ENCODE measurements at places on chromosomes 3 and 15. TPM values are rescaled to one million over a fixed set of nuclear protein-coding genes. Genes with fewer than 3 reads are reported as not detected.

Gene NAA50
- total RNA-seq, result 75.0 TPM

DNA sequence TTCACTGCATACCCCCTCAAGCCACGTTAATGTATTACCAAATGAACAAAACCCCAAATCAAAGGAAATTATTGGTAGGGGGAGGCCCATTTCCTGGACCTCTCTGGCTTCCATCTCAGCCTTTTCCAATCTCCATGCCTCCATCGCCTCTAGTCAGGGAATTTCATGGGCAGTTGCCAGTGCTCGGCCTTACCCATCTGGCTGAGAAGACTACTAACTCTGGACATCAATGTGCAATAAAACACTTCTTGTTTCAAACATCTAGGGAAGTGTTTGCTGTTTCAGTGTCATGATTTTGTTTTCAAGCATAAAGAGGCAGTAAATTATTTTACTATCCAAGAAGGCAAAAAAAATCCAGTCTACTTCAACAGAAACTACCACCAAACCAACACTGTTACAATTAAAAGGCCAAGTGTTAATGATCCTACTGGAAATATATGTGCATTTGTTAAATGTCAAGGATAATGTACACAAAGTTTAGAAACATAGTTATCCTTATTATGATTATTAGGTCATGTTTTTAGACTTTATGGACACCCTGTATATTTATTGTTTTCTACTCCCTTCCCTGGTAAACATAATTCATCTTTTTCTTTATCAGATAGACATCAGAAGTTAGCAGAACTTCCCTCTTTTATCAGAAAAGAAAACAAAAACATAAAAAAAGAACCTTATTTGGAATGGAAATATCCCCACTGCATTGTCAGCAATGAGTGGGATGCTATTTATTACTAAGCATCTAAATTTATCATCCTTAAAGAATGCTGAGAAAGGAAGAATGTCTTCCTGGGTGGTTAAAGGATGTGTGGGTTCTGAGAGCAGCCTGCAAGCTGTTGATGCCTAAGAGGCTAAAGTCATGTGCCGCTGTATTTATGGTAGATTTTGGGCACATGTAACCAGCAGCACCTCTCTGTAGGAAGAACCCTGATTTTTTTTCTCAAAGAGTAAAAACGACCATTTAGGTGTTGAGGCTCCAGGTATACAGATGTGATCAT lies 15.2 kb downstream of the LDHAL6B start:
- no peak for DNase-seq

GRCh38 chr3:25508901-25509300 lies 80.8 kb downstream of the RARB start:
- DNase-seq, result no peak

DNA sequence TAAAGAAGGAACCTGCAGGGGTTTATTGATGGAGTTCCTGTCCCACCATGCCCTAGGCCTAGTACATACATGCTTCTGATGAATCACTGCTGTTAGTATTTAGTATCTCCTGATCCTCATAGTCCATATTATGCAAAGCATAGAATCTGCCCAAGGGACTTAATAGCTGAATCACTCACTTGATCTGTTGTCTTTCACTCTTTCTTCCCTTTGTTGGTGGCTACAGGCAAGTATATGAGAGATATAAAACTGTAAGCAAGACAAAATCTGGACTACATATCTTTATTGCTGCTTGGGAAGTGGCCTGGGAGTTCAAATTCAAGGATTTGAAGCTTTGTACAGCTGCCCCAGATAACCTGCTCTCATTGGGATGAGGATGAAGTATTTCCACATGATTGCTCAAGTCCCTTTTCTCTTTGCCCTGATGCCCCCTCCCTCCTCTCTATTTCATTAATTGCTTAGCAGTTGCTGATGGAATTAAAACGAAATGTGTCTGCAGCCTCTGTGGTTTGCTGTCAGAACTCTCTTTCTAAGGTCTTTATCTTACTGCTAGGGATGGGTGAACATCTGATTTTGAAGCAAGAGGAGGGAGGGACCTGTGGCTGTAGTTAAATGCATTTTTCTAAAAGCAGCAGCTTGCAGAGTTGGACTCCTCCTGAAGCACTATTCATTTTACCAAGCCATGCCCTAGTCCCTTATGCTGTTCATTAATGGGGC lies 114.1 kb downstream of the ZNF609 start:
- DNase-seq, result no peak

DNA sequence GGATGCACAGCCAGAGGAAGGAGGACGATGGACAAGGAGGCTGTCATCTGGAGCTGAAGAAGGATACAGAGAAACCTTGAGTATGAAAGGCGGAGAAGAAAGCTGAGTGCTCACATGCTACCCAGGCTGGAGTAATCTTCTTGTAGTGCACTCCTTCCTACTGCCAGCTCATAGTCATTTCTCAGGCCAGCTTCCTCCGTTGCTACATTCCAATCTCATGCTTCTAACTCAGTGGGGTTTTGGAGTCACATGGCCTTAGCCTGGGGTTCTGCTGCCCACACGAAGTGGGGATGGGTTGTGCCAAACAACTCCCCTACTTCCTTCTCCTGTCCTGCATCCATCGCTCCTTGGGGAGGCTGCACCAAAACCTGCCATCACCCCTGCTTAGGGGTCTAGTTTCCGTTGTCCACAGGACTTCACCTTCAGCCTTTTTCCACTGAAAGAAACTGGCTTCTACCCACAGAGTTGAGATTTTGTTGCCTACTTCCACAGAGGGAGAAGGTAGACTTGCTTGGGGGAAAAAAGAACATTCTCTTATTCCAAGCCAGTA lies 239.9 kb downstream of the EPHB1 start:
- DNase-seq, result no peak

Gene HDGFL3
- total RNA-seq, result 38.0 TPM

DNA sequence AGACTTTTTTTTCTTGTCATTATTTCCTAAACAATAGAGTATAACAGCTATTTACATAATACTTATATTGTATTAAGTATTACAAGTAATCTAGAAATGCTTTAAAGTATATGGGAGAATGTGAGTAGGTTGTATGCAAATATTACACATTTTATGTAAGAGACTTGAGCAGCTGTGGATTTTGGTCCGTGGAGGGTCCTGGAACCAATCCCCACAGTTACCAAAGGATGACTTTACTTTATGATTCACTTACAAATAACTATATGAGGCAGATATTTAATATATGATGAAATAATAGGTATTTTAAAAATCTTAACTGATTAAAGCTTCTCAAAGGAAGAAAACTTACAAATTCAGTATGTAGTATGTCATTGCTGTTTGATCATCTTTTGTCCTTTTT lies 56.3 kb downstream of the PPP2R3A start:
- no peak for DNase-seq

DNA sequence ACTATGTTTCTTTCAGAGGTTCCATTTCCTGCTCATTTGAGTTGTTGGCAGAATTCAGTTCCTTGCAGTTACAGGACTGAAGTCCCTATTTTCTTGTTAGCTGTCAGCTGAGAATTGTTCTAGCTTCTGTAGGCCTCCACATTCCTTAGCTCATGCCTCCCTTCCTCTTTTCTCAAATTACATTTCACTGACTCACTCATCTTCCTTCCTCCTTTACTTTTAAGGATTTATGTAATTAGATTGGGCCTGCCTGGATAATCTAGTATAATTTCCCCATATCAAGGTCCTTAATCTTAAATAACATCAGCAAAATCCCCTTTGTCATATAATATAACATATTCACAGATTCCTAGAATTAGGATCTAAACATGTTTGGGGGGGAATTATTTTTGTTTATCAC lies 40.6 kb upstream of the RBMS3 start:
- no peak for DNase-seq

GRCh38 chr3:9255976-9256375 lies 6.5 kb upstream of the SRGAP3 start:
- no peak for DNase-seq

DNA sequence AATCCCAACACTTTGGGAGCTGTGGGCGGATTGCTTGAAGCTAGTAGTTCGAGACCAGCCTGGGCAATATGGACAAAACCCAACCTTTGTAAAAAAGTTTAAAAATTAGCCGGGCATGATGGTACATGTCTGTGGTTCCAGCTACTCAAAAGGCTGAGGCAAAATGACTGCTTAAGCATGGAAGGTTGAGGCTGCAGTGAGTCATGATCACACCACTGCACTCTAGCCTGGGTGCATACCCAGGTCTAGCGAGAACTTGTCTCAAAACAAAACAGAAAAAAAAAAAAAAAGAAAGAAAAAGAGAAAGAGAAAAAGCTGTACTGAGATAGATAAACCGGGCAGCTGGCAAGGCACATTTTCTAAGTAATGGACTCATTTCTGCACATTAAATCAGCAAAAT lies 10.6 kb downstream of the ARPP19 start:
- DNase-seq, result no peak
